Neural progenitor cell (in vitro differentiated cells): ENCODE measurements at places on chromosomes 13 and 19.

GRCh38 chr19:58531034-58531840, 11.6 kb upstream of the ZBTB45 start:
- H3K4me3 ChIP-seq, result no peak overlapping the region
- peaks cover 12% of the 10 kb centered on the region for H3K27me3 ChIP-seq
- H3K27ac ChIP-seq, result no peak overlapping the region
- no peaks in the 10 kb centered on the region for H3K4me1 ChIP-seq
- no peaks in the 10 kb centered on the region for H3K36me3 ChIP-seq

GRCh38 chr19:372306-372890, 27.8 kb upstream of the MIER2 start:
- H3K27me3 ChIP-seq, result no peaks in the 10 kb centered on the region
- DNase-seq, result no peak
- H3K4me3 ChIP-seq, result no peak overlapping the region
- no peak overlapping the region for H3K27ac ChIP-seq
- H3K4me1 ChIP-seq, result no peaks in the 10 kb centered on the region

- no peak overlapping the region for H3K4me3 ChIP-seq
- H3K27ac ChIP-seq, result no peak overlapping the region
- no peak for DNase-seq
- H3K27me3 ChIP-seq, result no peaks in the 10 kb centered on the region
- peaks cover 4% of the 10 kb centered on the region for H3K4me1 ChIP-seq
- no peaks in the 10 kb centered on the region for H3K36me3 ChIP-seq
Observed at GRCh38 chr19:50475101-50475568, 1.2 kb upstream of the EMC10 start.

DNA sequence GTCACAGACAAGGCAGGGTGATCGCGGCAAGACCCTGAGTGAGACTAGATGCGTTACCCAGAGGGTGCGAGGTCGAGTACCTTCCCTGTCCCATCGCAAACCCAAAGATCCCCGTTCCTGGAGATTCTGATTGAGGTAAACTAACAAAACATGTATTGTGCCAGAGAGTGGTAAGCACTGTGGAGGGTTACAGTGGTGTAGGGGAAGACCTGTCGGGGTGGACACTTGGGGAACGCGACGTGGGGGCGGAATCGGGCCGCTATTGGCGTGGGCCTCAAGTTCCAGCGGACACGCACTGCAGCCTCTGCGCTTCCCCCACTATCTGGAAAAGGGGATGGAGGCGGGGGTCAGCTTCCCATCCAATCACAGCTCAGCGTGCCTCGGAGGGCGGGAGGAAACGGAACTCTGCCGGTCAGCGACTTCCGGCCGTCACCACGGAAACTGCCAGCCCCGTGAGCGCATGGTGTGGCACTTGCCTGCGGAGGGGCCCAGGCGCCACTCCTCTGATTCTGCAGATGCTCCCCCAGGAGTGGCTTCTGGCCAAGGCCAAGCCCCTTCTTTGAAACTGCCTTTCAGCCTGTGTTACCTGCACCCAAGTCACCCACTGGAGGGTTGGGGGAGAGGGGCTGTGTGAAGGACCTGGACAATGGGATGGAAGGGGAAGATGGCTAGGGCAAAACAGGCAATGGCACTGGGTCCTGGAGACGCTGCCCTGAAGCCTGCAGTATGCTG, 1.0 kb upstream of the UBE2M start:
- H3K27ac ChIP-seq, result peak overlapping the region; percentile 91
- H3K4me1 ChIP-seq, result peaks cover 17% of the 10 kb centered on the region
- peaks cover 22% of the 10 kb centered on the region for H3K27me3 ChIP-seq
- H3K4me3 ChIP-seq, result peak overlapping the region; percentile 65
- DNase-seq, result peak; percentile 94

- no peaks in the 10 kb centered on the region for H3K36me3 ChIP-seq
- no peak for DNase-seq
- H3K4me3 ChIP-seq, result no peak overlapping the region
- no peaks in the 10 kb centered on the region for H3K4me1 ChIP-seq
- H3K27ac ChIP-seq, result no peak overlapping the region
- no peaks in the 10 kb centered on the region for H3K27me3 ChIP-seq
Observed at GRCh38 chr19:21158523-21159135, 16.8 kb downstream of the ZNF431 start.

DNA sequence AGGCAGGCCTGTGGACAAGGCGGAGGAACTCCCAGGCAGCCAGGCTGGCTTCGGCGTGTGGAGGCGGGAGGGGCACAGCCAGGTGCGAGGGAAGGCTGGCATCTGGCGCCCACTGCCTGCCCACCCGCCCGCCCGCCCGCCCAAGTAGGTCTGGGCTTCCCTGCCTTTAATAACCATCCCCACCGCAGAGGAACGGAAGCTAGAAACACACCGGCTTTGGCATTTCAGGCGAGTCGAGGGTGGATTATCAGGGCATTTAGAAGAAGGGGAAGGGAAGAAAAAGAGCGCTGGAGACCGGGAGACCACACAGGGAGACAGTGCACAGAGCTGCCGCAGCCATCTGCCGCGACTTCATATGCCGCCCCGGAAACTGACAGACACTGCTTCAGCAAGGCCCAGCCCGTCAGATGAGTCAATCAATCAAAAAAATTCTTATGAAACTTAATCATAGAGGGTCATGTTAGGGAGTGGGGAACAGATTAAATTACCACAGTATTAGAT, 199.7 kb downstream of the TSHZ3 start:
- no peak overlapping the region for H3K27ac ChIP-seq
- no peaks in the 10 kb centered on the region for H3K36me3 ChIP-seq
- no peaks in the 10 kb centered on the region for H3K27me3 ChIP-seq
- H3K4me3 ChIP-seq, result no peak overlapping the region
- DNase-seq, result peak; percentile 56
